ENCODE measurements at places on chromosomes 3 and 15.

DNA sequence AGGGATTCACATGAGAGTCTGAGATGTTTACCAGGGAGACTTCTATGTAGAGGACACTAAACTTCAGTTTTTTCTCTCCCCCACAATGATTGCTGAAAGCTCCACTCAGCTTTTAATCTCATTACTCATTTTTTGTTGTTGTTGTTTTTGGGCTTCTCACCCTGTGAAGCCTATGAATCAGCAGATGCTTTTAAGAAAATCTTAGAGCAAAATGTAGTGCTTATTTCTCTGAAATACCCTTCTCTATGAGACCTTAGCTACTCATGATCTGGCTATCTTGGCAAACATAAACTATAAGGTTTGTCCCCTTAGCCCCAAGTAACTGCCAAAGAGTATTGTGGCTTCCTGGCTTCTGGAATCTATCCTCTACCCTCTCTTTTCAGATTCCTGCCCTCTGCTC lies 537.3 kb downstream of the OCA2 start:
- no peak for DNase-seq

- no peak for DNase-seq
These were observed 2.2 kb downstream of the HEMK1 start for GRCh38 chr3:50571486-50571885.

DNA sequence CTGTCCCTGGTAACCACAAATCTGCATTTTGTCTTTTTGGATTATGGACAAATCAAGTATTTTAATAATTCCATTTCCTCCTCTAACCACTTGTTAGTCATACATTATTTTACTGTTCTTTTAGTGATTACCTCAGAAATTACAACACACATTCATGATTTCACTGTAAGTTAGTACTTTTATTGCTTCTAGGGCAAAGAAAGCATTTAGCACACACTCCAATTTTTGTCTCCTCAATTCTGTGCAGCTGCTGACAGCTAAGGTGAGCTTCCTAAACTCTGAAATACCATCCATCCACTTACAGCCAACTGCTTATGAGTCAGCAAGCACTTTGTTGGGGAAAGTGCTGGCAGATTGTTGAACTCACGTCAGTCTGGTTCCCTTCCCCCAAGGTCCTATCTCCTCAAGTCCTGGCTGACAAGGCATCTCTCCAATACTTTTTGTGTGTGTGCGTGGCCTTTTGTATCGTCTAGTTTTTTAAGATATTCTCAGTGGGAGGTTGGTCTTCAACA lies 49.4 kb upstream of the TNFAIP8L3 start:
- no peak for DNase-seq

- no peak for DNase-seq
These were observed 3.9 kb downstream of the NEIL1 start for GRCh38 chr15:75350601-75351361.

DNA sequence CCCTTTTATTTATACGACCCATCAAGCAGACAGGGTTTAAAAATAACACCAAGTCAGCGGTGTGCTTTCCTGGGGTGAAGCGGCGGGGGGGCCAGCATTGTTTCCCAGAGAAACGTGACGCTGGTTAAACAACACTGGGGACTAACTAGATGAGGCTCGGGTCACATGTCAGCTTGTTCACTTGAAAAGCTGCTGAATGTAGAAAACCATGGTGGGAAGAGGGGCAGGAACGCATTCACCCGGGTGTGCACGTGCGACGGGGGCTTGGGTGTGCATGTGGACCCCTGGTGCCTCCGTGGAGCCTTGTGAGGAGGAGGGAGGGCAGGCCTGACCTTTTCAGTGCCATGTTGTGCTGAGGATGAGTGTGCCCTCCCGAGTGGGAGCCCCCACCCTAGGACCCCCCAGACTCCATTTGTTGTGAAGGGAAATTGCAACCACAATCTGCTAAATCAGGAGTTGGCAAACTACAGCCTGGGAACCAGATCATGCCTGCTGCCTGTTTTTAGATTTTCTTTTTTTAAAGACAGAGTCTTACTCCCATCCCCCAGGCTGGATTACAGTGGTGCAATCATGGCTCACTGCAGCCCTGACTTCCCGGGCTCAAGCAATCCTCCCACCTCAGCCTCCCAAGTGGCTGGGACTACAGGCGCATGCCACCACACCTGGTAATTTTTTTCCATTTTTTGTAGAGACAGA lies 70.4 kb upstream of the CMTM7 start:
- no peak for DNase-seq

GRCh38 chr15:84023636-84024035 lies 211.9 kb upstream of the GOLGA6L4 start:
- DNase-seq: no peak

DNA sequence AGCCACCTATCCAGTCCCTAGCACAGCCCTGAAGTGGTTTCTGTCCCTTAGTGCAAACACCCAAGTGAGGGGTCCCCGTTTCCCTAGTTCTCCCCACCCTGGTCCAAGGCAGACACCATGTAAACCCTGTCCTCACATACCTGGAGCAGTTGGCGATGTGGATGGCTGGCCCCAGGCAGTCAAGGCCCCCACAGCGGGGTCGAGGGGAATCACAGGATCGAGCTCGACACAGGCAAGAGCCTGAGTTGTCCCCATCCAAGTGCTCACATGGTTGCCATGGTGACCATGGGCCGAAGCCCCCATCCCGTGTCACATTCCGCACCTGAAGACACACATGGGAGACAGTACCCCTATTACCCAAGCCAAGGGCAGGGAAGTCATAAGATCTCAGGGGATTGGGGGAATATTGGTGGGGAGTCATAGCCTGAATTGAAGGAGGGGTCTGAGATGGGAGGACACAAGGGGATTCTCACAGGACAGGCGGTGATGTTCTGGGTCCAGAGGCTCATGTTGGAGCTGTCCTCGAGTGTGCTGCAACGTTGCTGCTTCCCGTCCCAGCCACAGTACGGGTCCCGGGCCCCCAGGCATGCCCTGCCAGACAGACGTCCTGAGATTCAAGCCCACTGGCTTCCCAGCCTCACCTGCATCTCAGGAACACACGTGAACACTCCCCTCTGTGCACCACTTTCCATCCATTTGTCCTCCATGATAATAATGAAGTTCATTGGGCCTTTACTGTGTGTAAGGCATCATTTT lies 112.1 kb downstream of the SEMA5B start:
- DNase-seq: no peak

GRCh38 chr3:133424937-133425869 lies 25.3 kb downstream of the BFSP2 start:
- no peak for DNase-seq

DNA sequence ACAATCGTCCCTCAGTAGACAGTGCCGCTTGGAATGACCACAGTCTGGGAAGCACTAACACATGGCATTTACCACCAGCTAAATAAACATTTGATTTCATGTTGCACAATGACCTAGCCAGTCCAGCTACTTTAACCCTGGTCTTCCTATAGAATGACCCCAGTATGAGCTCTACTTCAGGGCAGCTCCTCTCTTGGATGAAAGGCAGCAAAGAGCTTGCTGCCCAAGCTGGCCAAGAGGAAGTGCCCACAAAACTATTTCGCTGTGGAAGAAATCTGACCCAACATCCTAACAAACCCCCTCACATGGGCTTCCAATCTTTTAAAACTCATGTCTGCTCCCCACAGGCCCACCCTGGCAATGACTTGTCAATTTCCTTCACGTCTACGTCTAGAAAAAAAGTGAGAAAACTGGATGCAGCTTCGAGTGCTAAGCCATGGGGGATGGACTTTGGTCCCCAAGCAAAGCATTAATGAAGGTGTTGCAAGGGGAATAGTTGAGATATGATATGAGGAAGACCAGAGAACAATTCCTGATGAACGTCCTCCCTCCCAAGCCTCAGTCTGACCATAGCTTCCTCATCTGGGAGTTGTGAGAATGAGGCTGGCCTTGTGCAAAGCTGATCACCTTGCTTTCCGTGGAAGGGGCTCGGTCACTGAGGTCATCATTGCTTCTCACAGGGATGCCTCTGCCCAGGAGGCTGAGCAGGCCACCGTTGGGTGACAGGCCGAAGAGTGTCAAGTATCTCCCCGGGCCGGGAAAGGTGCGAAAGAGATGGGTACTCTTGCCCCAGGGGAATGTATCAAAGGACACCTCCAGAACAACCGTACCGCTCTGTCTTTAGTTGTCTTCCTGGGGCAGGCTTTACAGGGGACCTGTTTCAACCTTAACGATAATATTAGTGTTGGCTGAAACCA lies 964 bp downstream of the SLC25A20 start:
- DNase-seq: no peak

- DNase-seq: no peak
These were observed 59.0 kb upstream of the GSK3B start for GRCh38 chr3:120153294-120153693.

- DNase-seq: no peak
These were observed 76.2 kb upstream of the PLCL2 start for GRCh38 chr3:16808393-16809107.

GRCh38 chr3:189572249-189572648 lies 58.9 kb upstream of the TP63 start:
- no peak for DNase-seq

GRCh38 chr15:81016489-81017068 lies 15.9 kb downstream of the TLNRD1 start:
- DNase-seq: no peak

DNA sequence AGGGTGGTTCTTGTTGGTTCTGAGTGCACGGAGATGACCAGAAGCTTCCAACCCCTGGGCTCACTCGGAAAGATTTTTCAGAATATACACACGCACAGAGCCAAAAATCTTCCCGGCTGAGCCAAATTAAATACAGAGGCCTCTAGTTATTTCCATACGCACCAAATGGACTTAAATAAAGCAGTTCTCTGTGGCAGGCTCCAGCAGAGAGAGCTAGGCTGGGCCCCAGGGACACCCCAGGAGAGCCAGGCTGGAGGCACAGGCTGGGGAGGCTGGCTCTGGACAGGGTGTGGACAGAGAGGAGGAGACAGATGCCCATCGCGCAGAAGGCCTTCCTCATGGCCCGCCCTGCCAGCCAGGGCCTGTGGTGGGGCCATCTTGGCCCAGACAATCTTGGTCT lies 115.9 kb downstream of the IQSEC1 start:
- no peak for DNase-seq

GRCh38 chr3:101074518-101074917 lies 81.3 kb upstream of the ABI3BP start:
- no peak for DNase-seq

DNA sequence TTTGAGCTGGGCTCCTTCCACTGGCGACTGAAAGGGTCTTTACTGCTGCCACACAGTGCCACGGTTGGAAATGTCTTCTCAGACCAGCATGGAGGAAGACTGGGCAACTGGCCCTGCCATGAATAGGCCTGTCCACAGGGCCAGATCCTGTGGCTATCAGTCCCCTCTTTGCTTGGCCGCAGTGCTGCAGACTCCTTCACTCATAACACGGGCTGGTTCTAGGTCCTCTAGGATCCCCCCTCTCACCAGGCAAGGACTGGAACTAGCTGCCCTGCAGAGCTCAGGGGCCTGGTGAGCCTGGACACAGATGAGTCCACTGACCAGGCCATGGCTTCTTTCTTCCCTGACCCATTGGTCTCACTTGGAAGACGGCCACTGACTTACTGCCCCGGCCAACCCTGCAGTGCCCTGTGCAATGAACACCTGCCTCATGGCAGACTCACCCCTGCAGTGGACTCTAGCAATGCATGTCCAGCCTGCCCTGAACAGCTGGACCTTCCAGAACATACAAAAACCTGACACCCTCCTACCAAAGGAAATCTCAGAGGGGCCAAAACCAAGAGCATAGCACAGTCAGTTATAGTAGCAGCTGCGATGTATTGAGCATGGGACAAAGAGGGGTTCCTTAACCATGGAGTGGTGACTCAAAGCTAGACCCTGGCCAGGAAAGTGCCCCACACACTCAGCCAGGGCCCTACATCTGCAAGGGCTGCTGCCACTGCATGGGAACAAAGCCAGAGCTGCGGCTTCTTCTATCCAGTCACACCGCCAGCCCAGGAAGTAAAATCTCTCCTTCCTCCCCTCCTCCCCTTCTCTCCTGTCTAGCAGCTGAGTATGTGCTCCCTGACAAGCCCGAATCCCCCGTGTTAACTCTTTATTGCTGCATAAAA lies 72.1 kb upstream of the ITGA11 start:
- no peak for DNase-seq
